Frontal cortex (tissue), 4 donors: ENCODE measurements at places on chromosomes 2 and 18. TPM values are rescaled to one million over a fixed set of nuclear protein-coding genes. Genes with fewer than 3 reads are reported as not detected.
A peak's percentile ranks its signal among the peaks of the same experiment; 100 is the strongest.

DNA sequence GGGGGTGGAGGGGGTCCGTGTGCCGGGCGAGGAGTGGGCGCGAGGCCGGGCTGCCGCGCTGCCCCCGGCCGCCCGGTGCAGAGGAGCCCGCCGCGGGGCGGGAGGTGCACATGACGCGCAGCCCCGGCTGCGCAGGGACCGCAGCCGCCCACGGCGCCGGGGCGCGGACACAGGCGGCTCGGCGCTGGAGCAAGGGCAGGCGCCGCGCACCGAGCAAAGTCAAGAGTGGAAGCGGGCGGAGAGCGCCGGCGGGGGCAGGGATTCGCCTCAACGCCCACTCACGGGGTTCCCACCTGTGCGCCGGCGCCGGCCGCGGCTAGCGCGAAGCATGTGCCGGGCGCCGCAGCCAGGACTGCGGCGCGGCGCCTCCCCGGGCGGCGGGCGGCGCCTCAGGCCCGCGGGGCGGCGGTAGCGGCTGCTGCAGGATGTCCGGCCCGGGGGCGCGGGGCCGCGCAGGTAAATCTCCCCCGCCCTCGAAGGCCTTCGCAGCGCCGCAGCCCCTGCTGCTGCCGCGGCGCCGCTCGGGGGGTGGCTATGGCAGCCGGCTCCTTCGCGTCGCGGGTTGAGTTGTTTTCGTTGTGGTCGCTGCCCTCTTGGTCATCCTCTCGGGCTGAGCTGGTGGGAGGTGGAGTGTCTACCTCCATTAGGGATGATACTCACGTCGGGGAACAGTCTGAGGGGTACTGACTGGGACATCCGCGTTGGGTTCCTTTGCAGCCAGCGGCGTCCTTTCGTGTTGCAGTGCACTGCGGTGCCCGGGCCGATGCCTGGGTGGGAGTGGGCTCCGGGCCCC lies 216.3 kb upstream of the DTNA start:
- peak; percentile 44 for DNase-seq

DNA sequence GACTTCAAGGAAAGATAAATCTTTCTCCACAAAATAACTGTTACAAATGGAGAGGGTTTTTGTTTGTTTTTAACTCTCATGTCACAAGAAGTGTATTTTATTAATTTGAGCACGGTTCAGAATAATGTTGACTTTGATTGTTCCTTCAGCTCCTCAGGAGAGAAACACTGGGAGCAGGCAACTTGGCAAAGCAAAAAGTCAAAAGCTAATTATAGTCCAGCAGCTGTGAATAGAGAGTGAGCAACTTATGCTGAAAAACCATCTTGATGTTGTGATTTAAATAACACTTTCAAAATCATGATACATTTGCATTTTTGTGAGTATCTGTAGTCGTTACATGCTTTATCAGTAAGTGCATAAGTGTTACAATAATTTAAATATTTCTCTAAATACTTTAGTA lies 37.5 kb upstream of the TTN start:
- no peak for DNase-seq

DNA sequence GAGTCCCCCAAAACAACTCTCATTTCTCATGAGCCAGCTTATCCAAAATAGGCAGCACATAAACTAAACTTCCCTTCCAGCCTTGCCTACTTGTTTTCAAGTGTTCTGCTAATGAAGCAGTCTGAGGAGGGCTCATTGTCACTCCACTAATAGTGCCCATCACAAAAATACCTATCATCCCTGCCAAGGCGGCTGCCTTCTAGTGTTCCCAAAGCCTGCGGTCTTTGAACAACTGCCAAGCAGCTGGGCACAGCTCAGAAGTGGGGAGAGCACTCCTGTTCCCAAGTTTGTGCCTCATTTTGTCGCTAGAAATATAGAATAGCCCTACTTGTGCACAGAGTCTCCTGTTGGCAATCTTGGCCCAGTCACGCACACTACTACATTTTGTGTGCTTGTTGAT lies 50.3 kb downstream of the DTNA start:
- DNase-seq = no peak

- no peak for DNase-seq
Observed at GRCh38 chr2:3596901-3597417, 2.0 kb downstream of the COLEC11 start.

DNA sequence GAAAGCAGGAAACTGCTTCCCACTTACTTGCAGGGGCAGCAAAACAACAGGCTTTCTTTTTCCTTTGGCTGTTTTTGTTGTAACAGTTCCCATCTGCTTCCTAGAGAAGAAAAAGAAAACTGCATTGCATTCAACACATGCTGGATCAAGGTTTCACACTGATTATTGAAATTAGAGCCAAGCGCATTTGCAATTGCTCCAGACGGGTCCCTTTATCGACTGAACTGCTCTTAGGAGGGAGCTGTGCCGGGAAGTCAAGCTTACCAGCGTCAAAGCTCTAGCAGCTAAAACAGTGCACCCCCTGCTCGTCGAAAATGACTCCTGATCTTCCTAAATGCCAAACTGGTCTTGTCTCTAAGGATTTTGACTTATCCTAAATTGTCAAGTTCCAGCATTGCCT lies 164.0 kb upstream of the SESTD1 start:
- DNase-seq = no peak

DNA sequence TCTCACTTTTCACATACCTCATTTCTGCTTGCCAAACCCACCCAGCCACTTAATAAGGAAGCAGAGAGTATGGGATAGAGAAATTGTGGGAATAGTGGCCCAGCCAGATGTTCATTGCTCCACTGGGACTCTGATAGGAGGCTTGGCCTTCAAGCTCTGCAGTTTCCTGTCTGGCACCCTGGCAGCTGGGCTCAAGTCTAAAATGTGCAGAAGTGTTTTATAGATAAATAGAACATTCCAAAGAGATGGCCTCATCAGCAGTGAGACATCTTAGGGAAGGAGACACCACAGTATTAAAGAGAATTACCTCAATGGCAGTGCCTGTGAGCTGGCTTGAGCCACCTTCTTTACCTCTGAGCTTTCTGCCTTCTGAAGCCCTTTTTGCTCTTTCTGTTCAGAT lies 24.7 kb downstream of the COPS7B start:
- DNase-seq = no peak

GRCh38 chr18:23710068-23710527 lies 20.8 kb downstream of the LAMA3 start:
- no peak for DNase-seq

GRCh38 chr18:34999756-35000289 lies 41.4 kb upstream of the MAPRE2 start:
- no peak for DNase-seq

The COL3A1 gene
- total RNA-seq = 88.0 TPM

The TMEM198 gene
- total RNA-seq = 14.7 TPM

The DSG4 gene
- under 0.01 TPM for total RNA-seq

The GCG gene
- total RNA-seq = 0.41 TPM

The ZSCAN30 gene
- 15.5 TPM for total RNA-seq
